Effector memory CD8-positive, alpha-beta T cell (primary cell): ENCODE measurements at places on chromosomes 3 and 15.

- no peak for DNase-seq
These were observed 1123.7 kb downstream of the IGSF11 start for GRCh38 chr3:117910820-117911521.

DNA sequence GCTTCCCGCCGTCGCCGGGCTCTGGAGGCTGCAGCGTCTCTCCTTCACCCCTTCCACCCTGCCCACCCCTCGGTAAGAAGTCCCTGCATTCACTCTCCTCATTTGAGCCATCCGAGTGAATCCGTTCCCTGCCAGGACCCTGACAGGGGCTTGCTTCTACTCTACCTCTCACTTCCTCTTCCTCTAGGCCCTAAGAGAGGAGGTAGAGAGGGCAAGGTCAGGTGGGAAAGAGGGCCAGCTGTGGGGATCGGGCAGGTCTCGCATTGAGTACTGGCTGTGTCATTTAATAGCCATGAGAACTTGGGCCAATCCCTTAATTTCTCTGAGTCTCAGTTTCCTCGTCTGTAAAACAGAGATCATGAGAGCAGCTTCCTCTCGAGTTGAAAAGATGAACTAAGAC lies 283.6 kb downstream of the UACA start:
- no peak for DNase-seq

- DNase-seq: no peak
These were observed 240 bp downstream of the CFAP100 start for GRCh38 chr3:126394977-126395321.

GRCh38 chr15:25954398-25954797 lies 91.3 kb upstream of the ATP10A start:
- DNase-seq: no peak

DNA sequence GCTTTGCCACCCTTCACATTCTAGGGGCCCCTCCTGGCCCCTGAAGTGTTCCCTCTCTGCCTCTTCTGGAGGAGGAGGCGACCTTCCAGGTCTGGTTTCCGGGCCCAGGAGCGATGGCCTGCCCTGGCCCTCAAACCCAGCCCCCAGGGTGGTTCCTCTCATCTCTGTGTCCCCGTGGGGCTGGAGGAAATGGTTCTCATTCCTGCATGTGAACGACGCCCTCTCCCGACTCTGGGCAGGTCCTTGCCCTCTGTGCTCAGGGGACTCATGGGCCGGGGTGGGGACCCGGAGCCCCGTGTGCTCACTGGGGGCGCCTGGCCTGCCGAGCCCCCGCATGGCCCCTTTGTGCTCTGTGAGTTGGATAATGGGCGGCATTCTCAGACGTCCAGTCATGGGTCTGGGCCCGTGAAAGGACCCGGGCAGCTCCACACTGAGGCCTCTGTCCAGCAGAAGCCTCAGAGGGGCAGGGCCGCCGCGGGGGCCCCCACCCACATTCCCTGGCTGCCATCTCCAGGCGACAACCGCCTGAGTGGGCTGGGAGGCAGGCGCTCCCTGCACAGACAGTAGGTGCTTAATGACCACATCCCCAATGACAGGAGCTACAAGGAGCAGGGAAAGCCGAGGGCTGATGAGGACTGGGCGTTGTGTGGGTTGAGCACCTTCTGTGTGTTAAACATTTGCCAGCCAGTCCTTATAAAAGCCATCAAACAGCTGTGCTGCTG lies 5.5 kb upstream of the PLXND1 start:
- no peak for DNase-seq

DNA sequence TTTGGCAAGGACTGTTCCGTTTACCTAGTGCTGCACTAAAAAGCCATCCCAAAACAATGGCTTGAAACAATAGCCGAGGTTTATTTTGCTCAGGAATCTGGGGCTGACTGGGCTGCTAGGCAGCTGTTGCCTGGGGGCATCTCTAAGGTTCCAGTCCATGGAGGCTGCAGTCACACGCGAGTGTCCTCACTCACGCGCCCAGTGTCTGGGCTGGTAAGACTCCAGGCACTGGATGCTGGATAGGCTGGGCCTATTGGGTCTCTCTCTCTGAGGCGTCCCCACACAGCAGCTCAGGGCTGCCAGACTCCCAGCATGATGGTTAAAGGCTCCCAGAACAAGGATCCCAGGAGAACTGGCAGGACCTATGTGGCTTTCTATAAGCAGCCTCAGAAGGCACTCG lies 34.2 kb downstream of the ALS2CL start:
- no peak for DNase-seq

GRCh38 chr15:32899126-32899596 lies 181.4 kb downstream of the GREM1 start:
- DNase-seq: no peak

DNA sequence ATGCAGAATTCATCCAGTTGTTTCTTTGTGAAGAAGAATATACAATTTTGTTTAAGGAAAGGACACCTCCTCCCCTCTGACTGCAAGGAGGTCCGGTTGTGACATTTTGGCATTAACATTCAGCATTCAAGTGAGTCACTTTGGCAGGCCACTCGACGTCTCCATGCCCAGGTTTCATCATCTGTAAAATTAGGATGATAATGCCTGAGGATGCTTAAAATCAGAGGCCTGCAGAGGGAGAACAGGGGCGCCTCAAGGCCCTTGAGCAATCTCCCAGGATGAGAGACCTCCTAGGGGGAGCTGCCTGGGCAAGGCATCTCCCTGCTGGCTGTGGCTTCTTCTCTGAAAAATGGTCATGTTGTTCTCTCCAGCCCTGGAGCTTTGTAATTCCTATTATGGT lies 236.0 kb downstream of the CACNA2D3 start:
- no peak for DNase-seq

GRCh38 chr3:182491577-182491976 lies 301.7 kb upstream of the ATP11B start:
- DNase-seq: no peak

DNA sequence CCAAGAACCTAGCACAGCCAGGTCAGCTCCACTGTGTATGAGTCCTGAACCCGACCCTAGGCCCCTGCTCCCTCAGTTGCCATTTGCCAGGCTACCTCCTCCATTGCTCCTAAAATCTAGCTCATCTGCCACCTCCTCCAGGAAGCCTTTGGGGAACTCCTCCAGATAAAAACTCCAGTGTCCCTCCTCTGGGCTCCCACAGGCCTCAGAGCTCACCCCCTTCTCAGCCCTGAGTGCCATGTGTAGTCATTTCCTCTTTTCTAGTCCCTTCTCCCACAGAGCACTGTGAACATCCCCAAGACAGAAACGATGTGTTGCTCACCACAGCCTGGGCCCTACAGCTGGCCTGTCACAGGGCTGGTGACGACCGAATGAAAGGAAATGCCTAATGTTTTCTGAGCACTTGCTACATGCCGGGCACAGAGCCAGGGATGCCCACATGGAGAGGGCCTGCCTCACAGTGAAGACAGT lies 61.0 kb downstream of the IQSEC1 start:
- no peak for DNase-seq

DNA sequence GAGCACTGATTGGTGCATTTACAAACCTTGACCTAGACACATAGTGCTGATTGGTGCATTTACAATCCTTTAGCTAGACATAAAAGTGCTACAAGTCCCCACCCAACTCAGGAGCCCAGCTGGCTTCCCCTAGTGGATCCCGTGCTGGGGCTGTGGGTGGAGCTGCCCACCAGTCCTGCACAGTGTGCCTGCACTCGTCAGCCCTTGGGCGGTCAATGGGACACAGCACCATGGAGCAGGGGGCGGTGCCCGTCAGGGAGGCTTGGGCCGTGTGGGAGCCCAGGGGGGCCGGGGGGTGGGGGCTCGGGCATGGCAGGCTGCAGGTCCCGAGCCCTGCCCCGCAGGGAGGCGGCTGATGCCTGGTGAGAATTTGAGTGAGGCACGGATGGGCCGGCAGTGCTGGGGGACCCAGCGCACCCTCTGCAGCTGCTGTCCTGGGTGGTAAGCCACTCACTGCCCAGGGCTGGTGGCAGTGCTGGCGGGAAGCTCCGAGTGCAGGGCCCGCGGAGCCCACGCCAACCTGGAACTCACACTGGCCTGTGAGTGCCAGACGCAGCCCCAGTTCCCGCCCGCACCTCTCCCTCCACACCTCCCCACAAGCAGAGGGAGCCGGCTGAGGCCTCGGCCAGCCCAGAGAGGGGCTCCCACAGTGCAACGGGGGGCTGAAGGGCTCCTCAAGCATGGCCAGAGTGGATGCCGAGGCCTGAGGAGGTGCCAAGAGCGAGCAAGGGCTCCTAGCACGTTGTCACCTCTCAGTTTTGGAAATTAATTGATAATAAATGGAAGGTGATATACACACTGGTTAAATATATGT lies 207.7 kb downstream of the RAP2B start:
- DNase-seq: no peak

DNA sequence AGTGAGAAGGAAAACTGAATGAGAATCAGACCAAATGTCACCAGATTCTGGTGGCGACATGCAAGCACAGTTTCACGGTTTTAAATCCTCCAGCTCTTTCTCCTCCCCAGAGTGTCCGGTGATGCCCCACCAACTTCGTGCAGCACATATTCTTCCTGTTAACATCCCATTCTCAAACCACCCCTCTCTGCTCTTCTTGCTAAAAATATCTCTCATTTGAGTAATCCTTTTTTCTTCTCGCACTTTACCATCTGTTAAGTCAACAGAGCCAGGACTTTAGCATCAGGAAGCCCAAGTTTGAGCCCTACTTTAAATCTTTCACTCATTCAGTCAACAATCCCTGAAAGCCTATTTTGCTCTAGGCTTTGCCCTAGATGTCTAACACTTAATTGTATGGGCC lies 68.2 kb upstream of the VGLL4 start:
- DNase-seq: no peak

DNA sequence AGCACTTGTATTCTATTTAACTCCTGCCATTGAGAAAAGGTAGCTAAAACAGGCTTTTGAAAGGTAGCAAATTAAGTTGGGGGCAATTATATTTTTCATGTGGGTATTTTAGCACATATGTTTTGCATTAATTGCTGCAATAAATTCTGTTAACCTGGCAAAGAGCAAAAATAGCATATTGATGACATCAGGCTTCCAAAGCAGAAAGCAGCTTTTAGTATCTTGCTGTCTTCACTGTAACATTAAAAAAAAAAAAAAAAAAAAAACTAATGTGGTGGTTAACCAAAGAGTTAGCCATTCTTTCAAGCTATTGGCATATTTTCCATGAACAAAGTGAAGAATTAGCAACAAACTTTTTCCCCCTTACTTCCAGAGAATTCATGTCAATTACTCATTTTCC lies 9.1 kb downstream of the EPHA3 start:
- no peak for DNase-seq

DNA sequence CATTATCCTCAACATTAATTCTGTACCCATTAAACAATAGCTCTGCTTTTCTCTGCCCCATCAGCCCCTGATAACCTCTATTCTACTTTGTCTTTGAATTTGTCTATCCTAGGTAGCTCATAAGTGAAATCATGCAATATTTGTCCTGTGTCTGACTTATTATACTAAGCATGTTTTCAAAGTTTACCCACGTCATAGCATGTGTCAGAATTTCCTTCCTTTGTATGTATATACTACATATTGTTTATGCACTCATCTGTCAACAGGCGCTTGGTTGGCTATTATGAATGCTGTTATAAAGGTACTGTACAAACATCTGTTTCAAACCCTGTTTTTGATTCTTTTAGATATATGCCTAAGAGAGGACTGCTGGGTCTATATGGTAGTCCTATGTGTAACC lies 18.2 kb downstream of the CSNK1G1 start:
- DNase-seq: no peak

- DNase-seq: no peak
These were observed 38.4 kb downstream of the PAQR5 start for GRCh38 chr15:69337138-69337537.

DNA sequence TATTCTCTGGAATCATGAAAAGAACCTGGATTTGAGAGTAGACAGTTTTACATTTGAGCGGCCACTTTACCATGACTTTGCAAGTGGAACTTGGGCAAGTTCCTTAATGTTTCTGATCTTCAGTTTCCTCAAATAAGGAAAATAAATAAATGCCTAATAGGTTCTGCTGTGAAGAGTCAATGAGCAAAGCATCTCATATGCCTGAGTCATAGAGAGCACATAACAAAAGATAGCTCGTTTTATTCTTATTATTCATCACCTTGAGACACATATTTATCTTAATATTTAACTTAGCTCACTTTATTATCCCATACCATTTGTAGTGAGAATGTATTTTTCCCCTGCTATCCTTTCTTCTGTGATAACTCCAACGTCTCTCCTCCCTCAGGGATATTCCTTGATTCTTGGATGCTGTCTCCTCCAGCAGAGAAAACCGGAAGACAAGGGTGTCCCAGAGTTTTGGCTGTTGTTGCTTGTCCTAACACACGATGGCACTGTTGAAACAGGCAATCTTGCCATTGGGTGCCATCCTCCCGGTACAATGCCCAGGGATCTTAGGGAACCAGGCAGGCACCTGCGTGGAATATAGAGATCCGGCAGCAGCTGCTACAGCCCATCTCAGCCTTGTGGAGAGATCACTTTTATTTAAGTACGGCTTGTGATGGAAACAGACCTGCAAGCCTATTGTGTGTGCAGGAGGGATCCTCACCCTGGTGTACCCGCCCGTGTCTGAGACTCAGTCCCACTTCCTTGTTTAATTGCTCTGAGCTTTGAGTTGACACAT lies 33.3 kb upstream of the VPS33B start:
- DNase-seq: peak; percentile 13

GRCh38 chr3:142958707-142959106 lies 4.8 kb downstream of the PAQR9 start:
- no peak for DNase-seq

GRCh38 chr3:131360191-131360755 lies 21.3 kb upstream of the NUDT16 start:
- DNase-seq: no peak

DNA sequence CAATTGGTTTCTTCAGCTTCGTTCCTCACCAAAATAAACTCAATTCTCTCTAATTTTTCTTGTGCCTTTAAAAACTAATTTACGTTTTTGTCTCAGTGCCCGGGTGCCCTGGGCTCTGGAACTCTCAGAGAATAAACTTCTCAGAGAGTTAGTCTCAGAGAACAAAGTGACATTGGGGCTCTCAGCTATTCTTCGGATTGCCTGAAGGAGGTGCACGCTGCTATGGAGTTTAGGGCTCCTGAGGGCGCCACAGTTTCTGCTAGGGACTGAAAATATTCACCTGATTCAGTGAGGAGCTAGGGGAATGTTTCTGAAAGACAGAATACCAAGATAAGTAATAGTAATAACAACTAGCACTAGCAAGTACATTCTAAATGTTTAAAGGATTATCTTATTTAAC lies 22.7 kb downstream of the ZIC4 start:
- DNase-seq: no peak

- DNase-seq: no peak
These were observed 18.0 kb upstream of the RYR3 start for GRCh38 chr15:33292717-33293307.

DNA sequence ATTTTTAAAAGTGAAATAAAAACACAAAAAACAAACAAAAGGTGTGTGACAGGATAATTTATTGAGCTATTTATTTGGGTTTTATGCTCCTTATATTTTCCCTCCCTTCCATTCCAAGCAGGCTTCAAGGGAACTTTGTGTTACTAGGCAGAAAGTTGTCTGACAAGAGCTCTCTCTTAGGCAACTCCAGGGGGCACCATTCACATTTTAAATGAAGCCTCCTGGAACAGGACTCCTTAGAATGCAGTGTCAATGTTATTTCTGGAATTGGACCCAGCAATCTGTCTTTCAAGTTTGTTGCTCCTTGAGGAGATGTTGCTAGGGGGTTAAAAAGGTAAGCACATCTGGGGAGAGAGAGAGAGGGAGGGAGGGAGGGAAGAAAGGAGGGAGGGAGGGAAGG lies 5.4 kb upstream of the RFX7 start:
- no peak for DNase-seq
